ENCODE measurements at places on chromosomes 13 and 19.

DNA sequence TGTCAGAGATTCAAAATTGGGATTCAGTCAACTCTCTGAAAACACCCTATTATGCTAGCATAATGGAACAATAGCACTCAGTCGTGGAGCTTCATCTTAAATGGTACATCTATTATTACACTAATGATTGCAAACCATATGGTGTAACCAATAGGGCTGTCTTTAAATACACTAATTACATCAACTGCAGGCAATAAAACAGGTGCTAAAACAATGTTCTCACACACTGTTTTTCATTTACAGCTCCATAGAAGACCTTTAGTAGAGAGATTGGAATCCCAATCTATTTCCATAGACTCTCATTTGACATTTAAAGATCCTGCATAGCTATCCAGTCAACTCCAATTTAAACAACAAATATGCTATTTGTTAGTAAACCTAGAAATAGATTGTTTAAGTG lies 1917.4 kb downstream of the OLFM4 start:
- no peak for DNase-seq

GRCh38 chr13:48400850-48401291 lies 12.0 kb downstream of the LPAR6 start:
- no peak for DNase-seq

GRCh38 chr19:31957711-31958110 lies 387.7 kb upstream of the ZNF507 start:
- DNase-seq = no peak

DNA sequence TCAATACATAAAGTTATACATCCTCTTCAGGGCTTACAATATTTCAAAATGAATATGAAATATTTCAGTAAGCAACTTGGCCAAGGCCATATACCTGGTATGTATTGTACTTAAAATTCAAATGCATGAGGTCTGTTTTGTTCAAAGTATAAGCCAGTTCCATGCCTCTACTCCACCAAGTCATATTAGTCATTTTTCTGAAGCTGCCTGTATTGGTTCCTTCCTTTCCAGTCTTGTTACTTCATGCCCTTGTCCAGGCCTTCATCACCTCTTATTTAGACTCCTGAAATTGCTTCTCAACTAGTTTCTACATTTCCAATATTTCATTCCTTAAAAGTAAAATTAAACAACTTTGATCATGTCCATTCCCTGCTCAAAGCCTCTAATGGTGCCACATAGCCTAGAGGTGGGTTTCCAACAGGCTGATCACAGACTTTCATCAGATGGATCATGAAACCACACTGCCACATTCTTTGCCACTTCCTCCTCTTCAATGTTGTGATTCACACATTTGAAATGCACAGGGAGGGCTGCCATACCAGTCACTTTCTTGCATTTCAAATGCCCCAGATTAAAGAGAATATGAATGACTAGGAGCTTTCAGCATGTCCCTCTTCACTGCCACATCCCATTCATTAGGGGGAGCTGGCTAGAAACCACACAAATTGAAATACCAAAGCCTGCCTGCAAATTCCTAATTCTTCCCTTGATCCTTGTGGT lies 424.1 kb upstream of the DACH1 start:
- DNase-seq = no peak

DNA sequence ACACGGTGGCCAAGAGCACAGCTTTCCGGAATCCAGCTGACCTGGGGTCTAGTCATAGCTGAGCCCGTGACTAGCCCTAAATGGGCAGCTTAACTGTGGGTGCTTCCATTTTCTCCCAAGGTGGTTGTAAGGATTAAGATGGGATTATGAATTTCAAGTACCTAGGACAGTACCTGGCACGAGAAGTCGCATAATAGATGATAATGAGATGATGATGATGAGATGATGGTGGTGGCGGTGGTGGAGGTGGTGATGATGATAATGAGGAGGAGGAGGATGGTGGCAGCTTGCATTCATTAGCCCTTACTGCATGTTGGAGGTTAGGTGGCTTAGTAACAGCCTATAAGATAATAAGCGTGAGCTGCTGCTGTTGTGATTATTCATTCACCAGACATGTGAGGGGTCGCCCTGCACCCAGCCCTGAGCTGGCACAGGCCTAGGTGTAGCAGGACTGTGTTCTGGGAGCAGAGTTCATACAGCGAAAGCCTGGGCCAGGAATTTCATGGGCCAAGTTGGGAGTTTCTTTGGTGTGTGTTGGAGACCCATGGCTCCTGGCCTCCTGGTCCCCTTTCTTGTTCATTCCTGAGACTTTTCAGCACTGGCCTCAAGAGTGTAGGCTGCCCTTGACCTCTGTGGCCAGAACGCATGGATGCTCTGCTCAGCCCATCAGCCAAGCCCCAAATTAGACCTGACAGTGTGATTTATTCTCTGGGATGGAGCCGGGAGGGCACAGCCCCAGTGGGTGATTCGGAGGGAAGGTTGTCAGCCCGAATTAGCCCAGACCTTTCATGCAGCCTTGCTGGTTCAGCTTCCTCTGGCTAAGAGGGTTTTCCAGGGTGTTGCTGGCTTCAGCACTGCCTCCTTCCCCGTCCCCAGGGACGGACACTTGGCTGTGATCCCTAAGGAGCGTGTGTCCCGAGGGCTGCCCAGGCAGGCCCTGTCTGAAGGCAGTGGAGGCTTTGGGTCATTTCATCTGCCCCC lies 128.8 kb downstream of the SIPA1L3 start:
- DNase-seq = no peak

Measured in left renal cortex interstitium (tissue), 4 donors.